ENCODE measurements at places on chromosomes 2 and 18. TPM values are rescaled to one million over a fixed set of nuclear protein-coding genes. Genes with fewer than 3 reads are reported as not detected.

DNA sequence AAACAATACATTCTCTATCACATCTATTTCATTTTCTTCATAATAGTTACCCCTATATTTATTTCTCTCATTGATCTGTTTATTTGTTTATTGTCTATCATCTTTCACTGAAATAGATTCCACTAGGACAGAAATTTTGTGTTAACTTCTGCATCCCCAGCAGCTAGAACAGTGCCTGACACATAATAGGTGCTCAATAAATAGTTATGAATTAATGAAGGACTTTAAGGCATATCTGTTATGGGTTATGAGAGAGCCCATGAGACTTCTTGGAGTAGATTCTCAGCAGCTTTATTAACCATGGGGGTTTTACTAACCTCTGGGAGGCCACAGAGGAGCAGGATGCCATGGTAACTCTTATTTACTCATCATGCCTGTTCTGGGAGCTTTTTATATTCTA, 144.6 kb downstream of the CDC42EP3 start:
- DNase-seq = no peak

DLX2 gene
- not detected for polyA plus RNA-seq

DNA sequence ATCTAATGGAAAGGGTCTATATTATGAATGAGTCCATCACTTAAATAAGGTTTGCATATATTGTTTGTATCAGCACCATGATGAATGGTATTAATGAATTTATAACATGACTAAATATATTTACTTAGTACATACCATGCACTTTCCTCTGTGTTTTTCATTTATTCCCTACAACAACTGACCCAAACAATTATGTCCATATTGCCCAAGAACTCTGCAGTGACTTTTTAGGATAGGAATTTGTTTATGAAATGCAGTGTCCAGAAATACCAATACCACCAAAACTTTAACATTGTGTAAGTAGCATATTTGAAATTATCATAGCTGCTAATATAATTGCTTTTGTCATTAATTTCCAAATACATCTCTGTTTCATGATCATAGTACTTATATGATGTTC, 119.7 kb downstream of the WDR7 start:
- no peak for DNase-seq

DNA sequence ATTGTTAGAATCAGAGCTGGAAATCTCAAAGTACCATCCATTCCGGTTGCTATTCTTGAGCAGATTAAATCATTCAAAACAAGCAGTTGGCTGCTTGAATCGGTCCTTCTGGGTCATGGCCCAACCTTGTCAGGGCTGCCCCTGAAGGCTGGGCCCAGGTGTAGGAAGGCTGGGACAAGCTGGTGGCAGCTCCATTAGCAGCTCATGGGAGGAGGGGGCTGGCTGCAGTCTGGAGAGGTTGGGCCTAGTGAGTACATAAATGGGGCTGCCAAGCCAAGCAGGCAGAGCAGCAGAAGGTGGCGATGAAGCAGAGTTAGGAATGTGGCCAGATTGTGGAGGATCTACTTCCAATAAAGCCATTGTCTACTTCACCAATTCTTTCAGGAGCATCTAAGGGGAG, 81.4 kb downstream of the ADCYAP1 start:
- no peak for DNase-seq

RTP5 gene
- polyA plus RNA-seq = not detected

GRCh38 chr2:104849101-104849500, 4.8 kb upstream of the POU3F3 start:
- DNase-seq = no peak
